ENCODE measurements at places on chromosomes 5 and 9.

- DNase-seq, result no peak
Observed at GRCh38 chr5:157046041-157046440, 12.9 kb downstream of the HAVCR1 start.

DNA sequence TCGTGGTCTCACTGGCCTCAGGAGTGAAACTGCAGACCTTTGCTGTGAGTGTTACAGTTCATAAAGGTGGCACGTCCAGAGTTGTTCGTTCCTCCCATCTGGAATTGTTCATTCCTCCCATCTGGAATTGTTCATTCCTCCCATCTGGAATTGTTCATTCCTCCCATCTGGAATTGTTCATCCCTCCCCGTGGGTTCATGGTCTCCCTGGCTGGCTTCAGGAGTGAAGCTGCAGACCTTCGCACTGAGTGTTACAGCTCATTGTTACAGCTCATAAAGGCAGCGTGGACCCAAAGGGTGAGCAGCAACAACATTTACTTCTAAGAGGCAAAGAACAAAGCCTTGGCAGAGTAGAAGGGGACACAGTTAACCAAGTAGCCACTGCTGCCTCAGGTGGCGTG, 69.1 kb downstream of the GCNT1 start:
- no peak for DNase-seq

DNA sequence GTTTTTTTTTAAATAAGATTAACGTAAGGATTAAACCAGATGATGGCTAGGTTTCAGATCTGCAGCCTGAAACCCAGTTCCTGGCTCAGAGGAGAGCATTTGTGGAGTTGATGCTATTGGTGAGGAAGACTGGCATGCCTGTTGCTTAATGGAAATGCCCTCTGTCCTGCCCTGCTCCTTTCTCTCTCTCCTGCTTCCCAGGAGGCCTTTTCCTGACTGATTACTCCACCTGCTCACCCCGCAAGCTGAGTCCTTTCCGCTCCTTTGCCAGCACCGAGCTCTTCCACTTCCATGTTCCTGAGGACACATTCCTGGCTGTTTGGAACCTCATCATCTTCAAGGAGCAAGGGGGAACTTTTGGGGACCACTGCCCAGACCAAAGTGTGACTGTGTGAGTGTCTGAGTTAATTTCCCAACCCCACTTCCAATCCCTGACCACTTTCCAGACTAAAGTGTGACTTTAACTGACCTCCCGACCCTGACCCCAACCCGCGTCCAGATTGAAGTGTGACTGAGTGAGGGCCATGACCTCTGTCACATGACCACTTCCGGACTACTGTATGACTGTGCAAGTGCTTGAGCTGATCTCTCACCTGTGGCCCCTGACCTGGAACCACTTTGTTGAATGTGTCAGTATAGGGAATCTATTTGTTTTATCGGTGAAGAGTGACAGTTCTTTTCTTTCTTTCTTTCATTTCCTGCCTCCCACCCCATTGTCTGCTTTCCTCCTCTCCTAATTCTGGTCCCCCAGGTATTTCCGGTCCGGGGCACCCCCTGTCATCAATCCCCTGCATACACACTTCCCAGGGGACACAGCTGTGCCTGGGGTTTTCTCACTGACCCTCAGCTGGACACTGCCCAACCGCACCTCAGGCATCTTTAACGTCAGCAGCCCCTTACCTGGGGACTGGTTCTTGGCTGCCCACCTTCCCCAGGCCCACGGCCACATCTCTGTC, 5.5 kb downstream of the TMEM8B start:
- no peak for DNase-seq

GRCh38 chr5:132102944-132103331, 29.3 kb downstream of the CSF2 start:
- no peak for DNase-seq

GRCh38 chr9:136485049-136486045, 2.5 kb upstream of the SEC16A start:
- DNase-seq, result peak; percentile 82

DNA sequence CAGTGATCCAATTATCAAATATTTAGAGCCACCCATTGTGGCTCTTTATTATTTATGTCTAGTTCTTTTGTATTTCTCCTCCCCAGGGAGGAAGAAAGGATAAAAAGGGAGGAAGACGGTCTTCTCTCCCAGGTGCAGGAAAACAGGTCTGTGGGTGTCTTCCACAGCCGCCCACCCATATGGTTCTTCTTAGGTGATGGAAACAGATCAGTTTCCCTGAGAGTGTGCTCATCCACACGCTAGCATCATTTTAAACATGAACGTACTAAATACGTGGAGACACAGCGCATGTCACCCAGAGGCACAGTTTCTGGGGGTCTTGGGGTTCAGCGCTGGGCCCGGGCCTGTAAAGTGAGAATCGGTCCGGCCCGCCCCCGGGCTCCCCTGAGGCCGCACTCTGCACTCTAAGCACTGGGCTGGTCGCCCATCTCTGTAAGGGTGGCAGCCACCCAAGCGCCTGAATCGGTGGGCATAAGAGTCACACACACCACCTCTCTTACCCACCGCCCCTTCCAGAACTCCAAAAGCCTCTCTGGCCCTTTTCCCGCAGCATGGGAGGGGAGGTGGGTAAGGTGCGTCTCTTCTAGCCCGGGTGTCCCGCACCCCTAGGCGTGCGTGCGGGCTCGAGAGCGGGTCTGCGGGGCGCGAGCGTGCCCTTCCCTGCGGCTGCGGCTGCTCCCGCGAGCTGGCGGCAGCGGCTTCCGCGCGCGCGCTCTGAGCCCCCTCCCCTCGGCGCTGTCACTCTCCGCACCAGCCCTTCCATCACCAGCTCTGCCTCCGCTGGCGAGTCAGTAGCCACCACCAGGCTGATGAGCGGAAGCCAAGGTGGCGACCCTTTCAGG, 1.3 kb downstream of the PTCH1 start:
- DNase-seq, result no peak

- no peak for DNase-seq
Observed at GRCh38 chr5:114387433-114387832, 25.6 kb downstream of the KCNN2 start.

GRCh38 chr5:172736508-172737135, 34.4 kb downstream of the DUSP1 start:
- no peak for DNase-seq

DNA sequence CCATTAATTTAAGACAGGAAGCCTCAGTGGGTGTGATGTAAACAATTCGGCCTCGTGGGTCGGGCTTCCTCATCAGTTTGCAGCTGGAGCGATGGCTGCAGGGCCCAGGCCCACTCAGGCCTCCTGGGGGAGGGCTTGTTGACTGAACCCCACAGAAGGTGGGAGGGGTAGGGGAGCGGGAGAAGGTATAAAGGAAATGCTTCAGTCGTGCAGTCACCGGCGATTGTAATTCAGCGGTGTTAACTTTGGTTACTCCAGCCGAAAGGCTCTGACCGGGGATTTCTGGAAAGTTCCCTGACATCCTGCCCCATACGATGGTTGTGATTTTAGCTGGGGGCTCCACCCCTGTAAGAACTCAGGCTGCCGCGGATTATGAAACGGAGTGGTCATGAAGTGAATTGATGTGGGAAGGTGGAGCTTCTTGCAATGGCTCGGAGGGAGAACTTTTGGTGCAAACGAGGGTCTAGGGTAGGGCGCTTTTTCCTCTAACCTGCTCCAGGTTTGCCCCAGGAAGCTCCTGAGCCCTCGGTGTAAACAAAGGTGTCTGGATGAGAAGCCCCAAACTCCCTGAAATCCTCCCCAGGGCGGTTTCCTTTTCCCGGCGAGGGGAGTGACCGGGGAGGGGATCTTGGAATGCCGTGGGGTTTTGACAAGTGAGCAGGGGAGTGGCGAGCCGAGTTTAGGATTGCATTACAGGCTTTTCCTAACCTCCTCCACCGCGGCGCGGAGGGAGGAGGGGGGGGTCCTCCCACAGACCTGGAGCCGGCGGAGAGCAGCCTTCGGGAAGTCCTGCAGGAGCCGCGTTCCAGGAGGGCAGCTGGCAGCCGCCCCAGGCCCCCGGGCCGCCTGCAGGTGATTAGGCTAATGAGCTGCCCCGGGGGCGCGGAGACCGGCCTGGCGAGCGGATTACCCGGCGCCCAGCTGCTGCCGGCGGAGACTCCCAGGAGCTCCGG, 215.5 kb downstream of the PDZD2 start:
- DNase-seq, result peak; percentile 40

GRCh38 chr9:94826644-94827410, 100.3 kb downstream of the AOPEP start:
- no peak for DNase-seq

DNA sequence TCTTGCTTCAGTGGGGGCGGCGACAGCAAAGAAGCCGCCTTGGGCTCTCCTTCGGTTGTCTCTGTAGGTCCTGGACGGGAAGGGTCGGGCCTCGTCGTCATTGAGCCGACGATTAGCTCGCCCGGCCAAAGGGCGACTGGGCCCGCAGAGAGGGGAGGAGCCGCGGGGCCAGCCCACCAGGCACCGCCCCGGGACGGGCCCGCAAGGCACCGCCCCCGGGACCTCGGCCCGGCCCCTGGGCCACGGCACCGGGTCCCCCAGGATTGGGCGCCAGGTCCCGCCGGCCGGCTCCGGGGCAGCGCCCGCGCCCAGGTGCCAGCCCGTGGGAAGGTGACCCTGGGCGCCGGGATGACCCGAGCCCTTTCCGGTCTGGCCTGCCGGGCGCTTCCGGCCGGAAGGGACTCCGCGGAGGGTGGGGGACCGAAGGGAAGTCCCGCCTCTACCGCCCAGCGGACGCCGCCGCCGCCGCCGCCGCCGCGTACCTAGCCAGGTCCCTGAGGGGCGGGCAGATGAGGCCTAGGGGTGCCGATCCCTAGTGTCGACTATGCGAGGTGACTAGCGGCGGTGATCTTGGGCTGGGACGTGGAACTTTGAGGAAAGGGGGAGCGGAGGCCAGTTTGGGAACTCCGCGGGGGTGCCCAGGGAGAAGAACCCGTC, at the start of the genes GBA2 and RGP1:
TSS of gene GBA2 (minus strand) at position 371 of the 657 bp plus-strand sequence. CDS start 524 bp downstream, outside the sequence.
TSS of gene RGP1 (plus strand) at position 430 of the 657 bp plus-strand sequence. CDS start 469 bp downstream, outside the sequence.
- peak; percentile 90 for DNase-seq

DNA sequence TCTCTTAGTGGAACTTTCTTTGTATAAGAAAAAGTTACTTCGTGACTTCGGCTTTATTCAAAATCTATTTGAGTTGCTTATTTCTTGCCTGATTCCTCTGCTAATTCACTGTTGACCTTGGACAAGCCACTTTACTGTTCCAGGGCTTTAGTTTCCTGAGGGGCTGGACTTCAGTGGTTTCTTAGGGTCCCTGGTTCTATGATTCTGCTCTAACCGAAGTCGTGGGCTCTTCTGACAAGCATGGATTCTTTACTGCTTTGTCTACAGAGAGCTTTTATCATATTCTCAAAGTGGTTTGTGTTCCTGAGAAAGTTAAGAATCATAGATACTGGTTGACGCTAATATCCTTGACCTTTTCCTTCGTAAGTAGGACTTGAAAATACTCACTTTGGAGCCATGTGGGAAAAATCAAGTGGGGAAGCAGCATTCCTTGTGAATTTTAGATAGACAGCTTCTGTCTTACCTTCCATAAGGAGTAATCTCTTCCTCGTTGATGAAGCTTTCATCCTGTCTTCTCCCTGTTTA, 21.1 kb downstream of the EXOSC2 start:
- DNase-seq, result no peak

GRCh38 chr5:121698690-121699089, 153.0 kb upstream of the FTMT start:
- no peak for DNase-seq

DNA sequence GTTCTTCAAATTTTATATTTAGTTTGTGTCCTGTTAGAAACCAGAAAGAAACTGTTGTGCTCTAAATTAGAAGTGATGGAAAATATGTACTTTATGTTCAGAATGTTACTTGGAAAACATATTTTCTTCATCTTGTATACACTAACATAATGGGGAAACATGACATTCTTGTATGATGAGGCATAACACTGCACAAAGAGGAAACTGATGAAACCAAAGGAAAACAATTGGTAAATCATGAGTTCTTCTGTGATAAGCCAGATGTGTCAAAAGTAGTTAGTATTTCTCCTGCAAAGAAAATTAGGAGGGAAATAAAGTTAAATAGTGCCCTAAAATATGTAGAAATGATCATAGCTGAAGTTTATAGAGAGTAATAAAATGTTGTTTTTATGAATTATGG, 111.1 kb upstream of the FBN2 start:
- DNase-seq, result no peak

GRCh38 chr5:167514461-167514860, 777.0 kb upstream of the WWC1 start:
- DNase-seq, result no peak

DNA sequence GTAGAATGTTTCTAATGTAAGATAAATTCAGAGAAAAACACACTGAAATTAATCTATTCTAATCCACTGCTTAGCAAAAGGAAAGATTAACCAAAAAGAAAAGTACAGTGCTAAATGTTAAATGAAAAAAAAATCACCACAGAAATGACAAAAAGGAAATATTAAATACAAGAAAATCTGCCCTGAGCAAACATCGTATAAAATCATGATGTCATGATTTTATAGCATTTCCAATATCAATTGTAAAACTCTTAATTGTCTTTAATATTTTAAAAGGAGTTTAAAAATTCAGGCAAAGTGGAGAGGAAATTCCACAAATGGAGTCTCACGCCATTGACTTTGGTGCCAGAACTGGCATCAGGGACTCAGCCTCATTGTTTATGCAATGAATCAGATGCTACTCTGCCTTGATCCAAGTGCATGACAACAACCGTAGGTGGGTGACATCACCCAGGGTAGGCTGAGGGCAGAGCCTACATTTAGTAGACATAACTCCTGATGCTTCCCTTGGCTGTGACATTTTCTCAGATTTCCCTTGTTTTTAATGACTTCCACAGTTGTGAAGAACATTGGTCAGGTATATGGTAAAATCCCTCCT, 696.8 kb downstream of the SEMA5A start:
- no peak for DNase-seq

DNA sequence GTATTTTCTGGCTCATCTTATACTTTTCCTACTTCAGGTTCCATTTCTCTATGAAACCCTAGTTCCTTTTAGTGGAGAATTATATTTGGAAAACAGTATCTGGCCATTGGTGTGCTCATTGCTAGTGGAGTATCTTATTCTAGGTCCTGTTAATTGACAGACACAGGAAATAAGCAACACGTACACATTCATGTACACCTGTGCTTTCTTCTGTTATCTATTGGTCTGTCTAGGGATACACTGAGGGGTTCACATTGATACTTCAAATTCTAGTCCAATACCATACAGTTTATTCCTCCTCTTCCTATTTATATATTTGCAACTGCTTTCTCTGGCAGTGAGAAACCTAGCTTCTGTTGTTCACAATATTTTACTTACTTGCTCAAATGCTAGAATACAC, 110.2 kb downstream of the FER start:
- no peak for DNase-seq

GRCh38 chr5:53478411-53479044, 1.9 kb upstream of the FST start:
- peak; percentile 48 for DNase-seq

DNA sequence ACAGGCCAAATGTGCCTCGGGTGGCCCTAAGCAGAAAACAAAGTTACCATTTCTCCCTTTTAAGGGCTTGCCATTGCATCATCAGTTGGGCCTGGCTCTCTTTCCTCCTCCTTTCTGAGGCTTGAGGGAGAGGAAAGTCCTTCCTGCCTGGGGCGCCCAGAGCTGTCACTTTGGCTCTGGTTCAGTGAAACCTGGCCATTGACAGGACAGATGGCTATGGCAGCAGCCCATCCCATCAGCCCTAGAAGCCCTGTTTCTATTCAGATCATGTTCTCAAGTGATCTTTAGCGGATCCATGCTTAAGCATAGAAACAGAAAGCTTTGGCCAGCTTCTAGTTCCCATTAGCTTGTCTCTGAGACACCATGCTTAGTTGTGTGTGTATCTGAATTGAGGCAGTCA, 293.4 kb downstream of the YTHDC2 start:
- DNase-seq, result no peak

Data from GM13976 (cell line).